ENCODE measurements at places on chromosomes 3 and 15. TPM values are rescaled to one million over a fixed set of nuclear protein-coding genes. Genes with fewer than 3 reads are reported as not detected.

DNA sequence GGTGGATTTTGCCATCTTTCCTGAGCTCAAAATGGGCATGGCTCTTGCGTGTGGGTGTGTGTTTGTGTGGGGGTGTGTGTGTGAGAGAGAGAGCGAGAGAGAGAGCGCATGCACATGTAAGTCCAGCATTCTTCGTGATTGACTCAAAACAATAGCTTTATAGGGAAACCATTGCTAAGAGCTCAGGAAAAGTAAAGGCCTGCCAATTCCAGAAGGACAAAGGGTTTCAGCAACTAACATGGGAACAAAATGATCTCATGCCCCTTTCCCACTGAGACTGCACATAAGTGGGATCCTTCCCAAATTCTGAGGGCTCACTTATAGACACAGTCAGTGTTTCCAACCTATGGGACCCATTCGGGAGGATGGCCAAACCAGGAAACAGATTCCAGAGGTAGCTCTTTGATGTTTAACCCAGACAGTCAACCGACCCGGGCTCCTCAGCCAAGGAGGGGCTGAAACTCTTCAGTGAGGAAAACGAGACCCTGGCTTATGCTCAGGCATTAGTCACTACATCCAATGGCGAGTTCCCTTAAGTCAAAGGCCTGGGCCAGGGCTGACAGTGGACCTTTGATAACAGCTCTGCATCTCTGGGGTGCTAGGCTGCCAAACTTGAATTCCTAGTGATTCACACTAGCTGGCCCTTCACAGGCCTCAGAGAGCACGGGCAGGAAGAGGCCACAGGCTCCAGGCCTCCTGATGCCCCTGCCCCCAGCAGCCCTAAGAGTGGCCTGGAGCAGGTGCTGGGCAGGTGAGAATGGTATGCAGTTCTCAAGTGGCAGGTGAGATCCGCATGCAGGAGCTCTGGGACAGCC lies 305.0 kb upstream of the C2CD4B start:
- DNase-seq = no peak

GRCh38 chr3:48422681-48423080 lies 7.2 kb downstream of the PLXNB1 start:
- no peak for DNase-seq

- DNase-seq = no peak
Measured at GRCh38 chr3:180253283-180253682, 216.5 kb upstream of the PEX5L start.

GRCh38 chr15:35872577-35872976 lies 326.6 kb upstream of the DPH6 start:
- no peak for DNase-seq

- DNase-seq = peak; percentile 30
Measured at GRCh38 chr3:188946351-188947240, 225.2 kb upstream of the TPRG1 start.

GRCh38 chr3:29382409-29382808 lies 101.5 kb downstream of the RBMS3 start:
- DNase-seq = no peak

- DNase-seq = no peak
Measured at GRCh38 chr15:45354711-45355110, 23.6 kb downstream of the GATM start.

GRCh38 chr15:38059665-38060064 lies 125.2 kb downstream of the TMCO5A start:
- no peak for DNase-seq

DNA sequence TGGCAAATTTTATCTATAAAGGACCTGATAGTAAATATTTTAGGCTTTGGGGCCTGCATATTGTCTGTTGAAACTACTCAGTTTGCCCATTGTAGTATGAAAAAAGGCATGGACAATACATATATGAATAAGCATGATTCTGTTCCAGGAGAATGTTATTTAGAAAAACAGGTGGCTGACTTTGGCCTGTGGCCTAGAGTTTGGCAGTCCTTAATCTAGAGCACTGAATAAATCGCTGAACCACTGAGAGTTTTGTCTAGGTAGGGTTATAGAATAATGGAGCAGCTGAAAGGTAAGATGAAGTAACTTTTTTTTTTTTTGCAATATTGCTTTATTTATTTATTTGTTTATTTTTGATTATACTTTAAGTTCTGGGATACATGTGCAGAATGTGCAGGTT lies 75.0 kb downstream of the LRRC49 start:
- DNase-seq = peak; percentile 50

- DNase-seq = no peak
Measured at GRCh38 chr3:125062904-125063618, 7.3 kb upstream of the HEG1 start.

GRCh38 chr15:60386615-60387014 lies 11.2 kb downstream of the ANXA2 start:
- DNase-seq = no peak

DNA sequence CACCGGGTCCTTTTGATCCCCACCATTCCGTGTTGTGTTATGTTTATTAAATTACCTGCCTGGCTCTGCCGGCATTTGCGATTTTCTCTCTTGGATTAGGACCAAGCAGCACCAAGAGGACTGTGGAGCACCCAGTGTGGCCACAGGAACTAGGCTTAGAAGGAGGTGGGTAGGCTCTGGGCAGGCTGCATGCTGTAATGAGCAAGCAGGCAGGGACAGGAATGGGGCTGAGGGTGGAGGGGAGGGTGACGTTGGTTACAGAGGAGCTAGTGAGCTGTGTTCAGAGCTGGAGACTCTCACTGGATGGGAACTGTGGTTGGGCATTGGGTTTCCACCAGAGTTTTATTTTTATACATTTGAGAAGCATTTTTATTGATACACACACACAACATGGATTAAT lies 7.9 kb upstream of the SCN5A start:
- no peak for DNase-seq

- no peak for DNase-seq
Measured at GRCh38 chr3:15477951-15478639, 43.4 kb downstream of the COLQ start.

DNA sequence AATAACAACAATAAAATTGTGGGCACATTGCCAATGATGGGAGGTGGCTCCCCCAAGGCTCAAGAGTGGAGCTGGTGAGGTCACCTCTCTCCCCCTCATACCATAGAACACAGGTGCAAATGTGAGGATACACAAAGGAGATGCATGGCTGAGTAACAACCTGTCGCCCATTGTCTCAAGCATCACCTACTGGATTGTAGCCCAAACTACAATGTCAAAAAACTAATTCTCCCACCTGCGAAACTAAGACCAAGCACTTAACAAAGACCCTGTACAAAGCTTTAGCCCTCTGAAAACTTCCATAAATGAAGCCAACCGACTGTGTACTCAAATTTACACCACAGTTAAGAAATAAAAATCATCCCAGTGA lies 50.4 kb upstream of the IGSF11 start:
- no peak for DNase-seq

- DNase-seq = no peak
Measured at GRCh38 chr15:89121414-89121813, 33.2 kb downstream of the ABHD2 start.

DNA sequence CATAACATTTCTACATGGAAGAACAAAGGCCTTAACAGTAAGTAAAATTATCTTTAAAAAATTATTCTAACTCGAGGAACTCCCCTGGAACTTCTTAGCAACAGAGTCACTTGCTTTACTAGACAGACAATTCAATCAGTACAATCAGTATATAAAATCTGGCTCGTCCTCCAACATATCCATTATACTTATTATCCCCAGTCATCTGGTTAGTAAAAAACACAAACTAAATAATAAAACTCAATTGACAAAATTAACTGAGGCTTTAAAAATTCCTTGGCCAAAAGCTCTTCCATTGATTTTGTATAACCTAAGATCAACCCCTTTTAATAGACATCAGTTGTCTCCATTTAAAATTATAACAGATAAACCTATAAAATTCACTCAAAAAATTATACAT lies 105.6 kb downstream of the MYRIP start:
- no peak for DNase-seq

- DNase-seq = no peak
Measured at GRCh38 chr3:136543385-136543784, 208.8 kb downstream of the STAG1 start.

DNA sequence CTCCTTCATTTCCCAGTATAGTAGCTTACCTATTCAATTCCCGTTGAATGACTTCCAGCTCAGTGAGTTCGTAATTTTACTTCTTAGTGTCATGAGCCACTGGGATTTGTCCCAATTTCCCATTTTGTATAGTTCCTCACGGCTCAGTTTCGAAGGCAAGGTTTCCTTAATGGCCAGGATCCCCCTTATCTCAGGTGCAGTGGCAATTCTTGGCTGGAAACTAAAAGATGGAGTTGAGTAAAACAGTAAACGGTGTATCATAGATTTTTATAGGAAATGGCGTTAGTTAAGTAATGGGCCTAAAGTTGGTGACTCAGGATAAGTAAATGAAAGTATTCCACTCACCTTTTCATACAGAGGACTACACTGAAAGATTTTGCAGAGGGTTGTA lies 522 bp upstream of the LMLN start:
- DNase-seq = no peak

DNA sequence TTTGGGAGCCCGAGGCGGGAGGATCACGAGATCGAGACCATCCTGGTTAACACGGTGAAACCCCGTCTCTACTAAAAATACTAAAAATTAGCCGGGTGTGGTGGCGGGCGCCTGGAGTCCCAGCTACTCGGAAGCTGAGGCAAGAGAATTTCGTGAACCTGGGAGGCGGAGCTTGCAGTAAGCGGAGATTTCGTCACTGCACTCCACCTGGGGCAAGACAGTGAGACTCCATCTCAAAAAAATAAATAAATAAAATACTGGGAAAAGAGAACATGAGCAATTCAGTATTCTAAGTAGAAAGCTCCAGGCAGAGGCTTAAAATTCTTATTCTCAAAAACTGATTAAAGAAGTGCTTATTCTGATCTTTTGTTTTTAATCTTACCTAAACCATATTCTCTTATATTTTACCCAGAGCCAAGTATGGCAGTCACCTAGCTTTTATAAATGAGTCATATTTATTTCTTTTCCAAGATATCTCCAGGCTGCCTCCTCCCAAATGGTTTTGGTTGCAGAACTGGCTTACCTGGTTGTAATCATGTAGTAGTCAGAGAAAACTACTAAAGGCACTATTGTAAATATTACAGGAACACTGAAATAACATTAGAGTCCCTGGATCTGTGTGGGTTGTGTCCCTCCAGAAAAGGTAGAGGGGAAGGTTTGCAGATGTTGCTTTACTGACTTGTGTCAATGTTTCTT lies 45.8 kb upstream of the DYNC1LI1 start:
- no peak for DNase-seq

- DNase-seq = peak; percentile 26
Measured at GRCh38 chr3:183698756-183699155, 1.2 kb downstream of the YEATS2 start.

DNA sequence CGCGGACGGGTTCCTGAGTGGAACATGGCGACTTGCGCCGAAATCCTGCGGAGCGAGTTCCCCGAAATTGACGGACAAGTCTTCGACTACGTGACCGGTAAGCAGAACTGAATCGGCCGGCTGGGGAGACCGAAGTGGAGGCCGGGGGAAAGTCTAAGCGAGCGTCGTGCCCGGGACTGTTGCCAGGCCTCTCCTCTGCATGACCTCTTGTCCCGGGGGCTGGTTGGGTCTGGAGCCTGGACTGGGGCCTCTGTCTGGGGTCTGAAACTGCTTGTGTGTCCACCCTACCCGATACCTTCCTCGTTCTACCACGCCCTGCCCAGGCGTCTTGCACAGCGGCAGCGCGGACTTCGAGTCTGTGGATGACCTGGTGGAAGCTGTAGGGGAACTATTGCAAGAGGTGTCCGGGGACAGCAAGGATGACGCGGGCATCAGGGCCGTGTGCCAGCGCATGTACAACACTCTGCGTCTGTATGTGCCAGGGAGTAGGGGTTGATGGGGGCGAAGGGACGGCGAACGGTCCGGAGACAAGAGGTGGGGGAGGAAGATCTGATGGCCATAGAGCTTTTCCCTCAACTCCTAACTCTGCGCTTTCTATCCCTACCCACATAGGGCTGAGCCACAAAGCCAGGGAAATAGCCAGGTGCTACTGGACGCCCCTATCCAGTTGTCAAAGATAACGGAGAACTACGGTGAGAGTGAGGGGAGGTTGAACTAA lies at the start of gene ABCF3:
ABCF3 (plus strand) TSS at position 16 of the 718 bp plus-strand sequence; CDS start at position 25, 9 bp downstream.
- DNase-seq = no peak

GRCh38 chr3:33575311-33575710 lies 135.1 kb upstream of the UBP1 start:
- no peak for DNase-seq

DNA sequence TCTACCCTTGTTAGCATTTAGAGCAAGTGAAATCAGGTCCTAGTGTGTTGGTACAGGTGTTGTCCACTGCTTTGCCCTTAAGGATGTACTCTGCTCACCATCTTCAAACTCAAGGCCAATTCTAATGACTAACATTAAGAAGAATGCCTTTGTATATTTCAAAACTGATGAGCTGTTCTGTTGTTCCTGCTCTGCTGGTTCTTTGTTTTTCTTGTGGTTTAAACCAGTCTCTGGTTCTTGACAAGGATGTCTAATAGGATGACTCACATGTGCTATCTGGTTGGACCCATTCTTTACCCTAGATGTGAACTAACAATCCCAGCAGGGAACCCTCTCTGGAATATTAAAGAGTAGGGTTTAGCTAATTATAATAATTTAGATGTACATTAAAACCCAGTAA lies 17.3 kb downstream of the ABHD5 start:
- no peak for DNase-seq

The LYZL4 gene
- not detected for total RNA-seq

The AGBL1 gene
- 0.91 TPM for total RNA-seq

The ISL2 gene
- total RNA-seq = not detected

The APPL1 gene
- 83.1 TPM for total RNA-seq

The CPA3 gene
- total RNA-seq = 0.54 TPM

The TEX9 gene
- 54.4 TPM for total RNA-seq

The AGTR1 gene
- total RNA-seq = 7.1 TPM

The ARL13B gene
- 13.0 TPM for total RNA-seq
